ENCODE measurements at places on chromosomes 4 and X.
A peak's percentile ranks its signal among the peaks of the same experiment; 100 is the strongest.

GRCh38 chr4:102444752-102445151 lies 56.4 kb upstream of the NFKB1 start:
- DNase-seq = no peak

DNA sequence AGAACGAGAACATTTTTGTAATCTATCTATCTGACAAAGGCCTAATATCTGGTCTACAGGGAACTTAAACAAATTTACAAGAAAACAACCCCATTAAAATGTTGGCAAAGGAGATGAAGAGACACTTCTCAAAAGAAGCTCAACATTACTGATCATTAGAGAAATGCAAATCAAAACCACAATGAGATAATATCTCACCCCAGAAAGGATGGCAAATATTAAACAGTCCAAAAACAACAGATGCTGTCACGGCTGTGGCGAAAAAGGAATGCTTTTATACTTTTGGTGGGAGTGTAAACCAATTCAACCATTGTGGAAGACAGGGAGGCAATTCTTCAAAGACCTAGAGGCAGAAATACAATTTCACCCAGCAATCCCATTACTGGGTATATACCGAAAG lies 2284.8 kb downstream of the ARAP2 start:
- no peak for DNase-seq

DNA sequence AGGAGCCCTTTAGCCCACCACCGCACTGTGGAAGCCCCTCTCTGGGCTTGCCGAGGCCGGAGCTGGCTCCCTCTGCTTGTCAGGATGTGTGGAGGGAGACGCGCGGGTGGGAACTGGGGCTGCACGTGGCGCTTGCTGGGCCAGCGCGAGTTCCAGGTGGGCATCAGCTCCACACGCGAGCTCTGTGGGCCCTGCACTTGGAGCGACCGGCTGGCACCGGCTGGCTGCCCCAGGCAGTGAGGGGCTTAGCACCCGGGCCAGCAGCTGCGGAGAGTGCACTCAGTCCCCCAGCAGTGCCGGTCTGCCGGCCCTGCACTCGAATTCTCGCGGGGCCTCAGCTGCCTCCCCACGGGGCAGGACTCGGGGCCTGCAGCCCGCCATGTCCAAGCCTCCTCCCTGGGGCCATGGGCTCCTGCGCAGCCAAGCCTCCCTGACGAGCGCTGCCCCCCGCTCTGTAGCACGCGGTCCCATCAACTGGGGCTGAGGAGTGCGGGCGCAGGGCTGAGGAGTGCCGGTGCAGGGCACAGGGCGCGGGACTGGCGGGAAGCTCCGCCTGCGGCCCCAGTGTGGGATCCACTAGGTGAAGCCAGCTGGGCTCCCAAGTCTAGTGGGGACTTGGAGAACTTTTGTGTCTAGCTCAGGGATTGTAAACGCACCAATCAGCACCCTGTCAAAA lies 93.6 kb downstream of the DTHD1 start:
- no peak for DNase-seq

GRCh38 chrX:133921764-133922389 lies 63.5 kb downstream of the GPC3 start:
- DNase-seq = peak; percentile 78

DNA sequence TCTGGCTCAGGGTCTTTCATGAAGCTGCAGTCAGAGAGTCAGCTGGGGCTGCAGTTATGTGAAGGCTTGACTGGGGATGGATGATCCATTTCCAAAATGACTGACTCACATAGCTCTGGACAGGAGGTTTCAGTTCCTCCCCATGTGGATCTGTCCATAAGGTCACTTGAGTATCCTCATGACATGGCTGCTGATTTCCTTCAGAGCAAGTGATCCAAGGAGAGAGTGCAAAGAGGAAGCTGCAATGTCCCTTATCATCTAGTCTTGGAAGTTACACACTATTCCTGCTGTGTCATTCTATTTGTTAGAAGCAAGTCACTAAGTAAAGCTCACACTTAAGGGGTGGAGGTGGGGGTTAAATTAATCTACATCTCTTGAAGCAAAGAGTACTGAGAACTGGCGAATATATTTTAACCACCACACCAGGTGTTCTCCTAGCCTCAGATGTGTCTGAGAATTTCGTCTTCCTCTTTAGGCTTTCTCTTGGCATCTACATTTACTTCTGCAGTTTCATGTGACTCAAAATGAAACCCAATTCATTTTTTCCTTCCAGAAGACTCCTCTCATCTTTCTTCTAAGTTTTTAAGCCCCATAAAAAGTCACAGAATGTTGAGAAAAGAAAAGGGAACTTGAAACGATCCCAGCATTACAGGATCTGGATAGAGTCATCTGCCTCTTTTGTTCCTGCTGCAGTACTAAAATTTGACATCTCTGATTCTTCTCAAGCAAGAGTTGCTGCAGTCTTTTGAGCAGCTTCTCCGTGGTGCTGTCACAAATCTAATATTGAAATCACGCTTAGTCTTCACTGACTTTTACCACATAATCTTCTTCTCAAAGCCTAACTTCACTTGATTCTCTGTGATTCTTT lies 3.8 kb upstream of the GRPR start:
- DNase-seq = no peak

DNA sequence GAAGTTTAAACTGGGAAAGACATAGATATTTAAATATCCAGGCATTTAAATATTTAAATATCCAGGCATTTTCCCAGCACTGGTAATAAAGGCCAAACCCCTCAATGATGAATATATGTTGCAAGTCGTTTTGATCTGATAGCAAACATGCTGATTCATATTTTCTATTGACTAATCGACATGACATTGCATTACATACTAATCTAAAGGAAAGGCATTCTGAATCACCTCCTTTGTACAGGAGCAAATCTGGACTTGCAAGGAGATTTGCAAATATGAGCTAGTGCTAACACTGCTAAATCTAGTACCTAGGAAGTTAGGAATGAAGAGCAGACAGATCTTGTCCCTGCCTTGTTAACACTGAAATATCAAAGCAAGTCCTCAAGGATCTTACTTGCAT lies 207.3 kb downstream of the SLC7A11 start:
- DNase-seq = no peak

DNA sequence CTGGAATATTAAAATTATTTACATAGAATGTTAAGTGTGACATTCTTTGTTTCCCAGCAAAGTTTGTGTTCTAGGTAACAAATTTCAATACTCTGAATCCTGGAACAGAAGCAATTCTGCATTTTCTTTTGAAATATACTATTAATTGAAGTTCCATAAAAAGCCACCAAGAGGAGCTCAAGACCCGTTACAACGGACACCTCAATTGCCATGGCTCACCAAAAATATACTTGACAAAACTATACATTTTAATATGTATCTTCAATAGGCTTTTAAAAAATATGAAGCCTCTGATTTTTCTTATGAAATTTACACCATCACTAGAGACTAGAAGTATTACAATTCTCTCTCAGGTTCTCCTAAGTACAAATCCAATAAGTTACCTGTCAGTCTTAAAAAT lies 111.4 kb downstream of the NYX start:
- no peak for DNase-seq

DNA sequence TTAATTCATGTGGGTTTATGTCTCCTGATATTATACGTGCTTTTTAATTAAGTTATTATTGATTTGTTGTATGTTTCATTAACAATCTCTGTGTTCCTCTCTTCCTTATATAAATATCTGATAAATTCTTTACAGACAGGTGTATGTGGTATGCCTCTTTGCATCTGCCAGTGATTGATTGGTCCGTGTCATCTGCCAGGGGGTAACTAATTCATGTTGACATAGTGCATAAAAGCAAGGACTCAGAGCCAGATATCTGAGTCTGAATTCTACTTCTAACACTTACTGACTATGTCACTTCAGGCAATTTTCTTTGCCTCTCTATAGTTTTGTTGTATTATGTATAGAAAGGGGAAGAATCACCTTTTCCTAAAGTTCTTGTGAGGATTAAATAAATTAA lies 5.2 kb upstream of the AMBN start:
- no peak for DNase-seq

DNA sequence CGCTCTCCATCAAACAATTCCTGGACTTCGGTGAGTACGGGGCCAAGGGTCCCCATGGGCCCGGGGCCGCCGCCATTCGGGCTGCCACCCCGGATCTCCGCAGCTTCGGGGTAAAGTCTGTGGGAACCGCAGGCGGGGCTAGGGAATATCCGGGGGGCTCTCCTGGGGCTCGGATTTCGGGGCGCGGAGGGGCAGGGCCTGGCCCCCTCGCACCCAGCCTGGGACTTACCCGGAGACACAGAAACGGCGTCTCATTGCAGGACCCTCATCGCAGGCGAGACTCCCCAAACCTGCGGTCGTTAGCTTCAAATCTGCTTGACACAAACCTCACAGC lies 413 bp downstream of the PDK3 start:
- no peak for DNase-seq

DNA sequence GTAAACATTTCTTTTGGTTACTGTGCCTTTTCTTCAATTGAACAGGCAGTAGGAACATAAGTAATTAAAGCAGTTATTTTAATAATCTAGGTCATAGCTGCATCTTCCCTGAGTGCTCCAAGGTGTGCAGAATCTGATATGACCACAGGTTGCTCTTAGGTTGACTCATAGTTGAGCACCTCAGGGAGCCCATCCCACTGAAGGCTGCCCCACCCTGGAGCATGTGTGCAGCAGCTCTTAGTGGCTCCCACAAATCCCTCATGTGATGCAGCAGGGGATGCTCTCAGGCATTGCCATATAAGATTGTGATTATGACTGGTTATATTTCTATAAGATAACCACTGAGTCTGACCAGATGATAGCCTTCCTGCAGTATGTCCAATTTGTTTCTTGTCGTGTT lies 72.3 kb downstream of the ZNF518B start:
- no peak for DNase-seq

DNA sequence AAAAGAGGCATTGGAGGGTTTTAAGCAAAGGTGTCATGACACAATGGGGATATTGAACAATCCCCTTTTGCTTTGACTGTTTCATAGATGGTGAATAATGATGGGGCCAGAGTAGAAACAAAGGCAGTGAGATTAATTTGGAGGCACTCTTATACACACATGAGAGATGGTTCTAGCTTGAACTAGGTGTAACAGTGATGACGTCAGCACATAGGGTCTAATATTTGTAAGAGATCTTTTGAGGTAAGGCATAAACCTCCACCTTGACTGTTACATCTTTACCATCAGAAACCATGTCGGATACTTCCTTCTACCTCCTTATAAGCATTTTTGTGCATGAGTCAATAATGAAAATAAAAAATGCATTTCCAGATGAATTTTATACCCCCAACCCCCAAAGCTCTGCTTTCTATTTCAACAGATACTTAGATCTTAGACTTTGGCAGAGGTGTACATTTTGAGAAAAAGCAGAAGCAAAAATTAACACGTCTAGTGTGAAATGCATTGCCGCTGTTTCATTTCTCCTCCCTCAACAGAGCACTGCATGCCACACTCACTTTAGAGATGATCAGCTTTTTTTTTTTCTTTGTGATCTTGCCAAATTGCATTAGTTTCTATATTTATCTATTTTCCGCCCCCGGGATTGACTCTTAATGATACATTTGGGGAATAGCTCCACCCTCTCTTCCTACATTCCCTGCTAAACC lies 87.2 kb downstream of the HS3ST1 start:
- no peak for DNase-seq

GRCh38 chr4:54449999-54450398 lies 207.8 kb upstream of the KIT start:
- DNase-seq = no peak

DNA sequence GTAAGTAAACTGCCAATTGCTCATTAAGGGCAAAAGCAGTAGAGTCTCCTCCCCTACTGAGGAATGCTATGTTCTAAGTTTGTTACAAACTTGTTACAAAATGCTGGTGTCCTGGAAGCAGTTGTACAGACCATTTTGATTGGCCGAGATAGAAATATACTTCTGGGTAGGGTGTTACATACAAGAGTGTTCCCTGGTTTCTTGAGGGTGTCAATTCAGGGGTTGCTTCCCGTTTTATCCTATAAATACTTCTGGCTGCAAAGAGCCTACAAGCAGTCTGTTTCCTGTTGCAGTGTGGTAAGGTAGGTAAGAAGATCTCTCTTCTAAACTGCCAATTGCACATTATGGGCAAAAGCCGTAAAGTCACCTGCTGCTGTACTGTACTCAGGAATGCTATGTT lies 5.7 kb downstream of the TRPC5OS start:
- no peak for DNase-seq

GRCh38 chrX:44705817-44706551 lies 137.8 kb upstream of the DUSP21 start:
- DNase-seq = no peak

GRCh38 chr4:70714079-70714887 lies 7.5 kb upstream of the RUFY3 start:
- no peak for DNase-seq

- no peak for DNase-seq
Measured at GRCh38 chrX:68421636-68422035, 11.7 kb downstream of the OPHN1 start.

- peak; percentile 79 for DNase-seq
Measured at GRCh38 chrX:37846934-37847732, at the start of gene DYNLT3. DYNLT3 (minus strand) TSS chrX:37847571; CDS start chrX:37847510, 61 bp downstream.

GRCh38 chr4:25002681-25003080 lies 28.1 kb downstream of the LGI2 start:
- no peak for DNase-seq

DNA sequence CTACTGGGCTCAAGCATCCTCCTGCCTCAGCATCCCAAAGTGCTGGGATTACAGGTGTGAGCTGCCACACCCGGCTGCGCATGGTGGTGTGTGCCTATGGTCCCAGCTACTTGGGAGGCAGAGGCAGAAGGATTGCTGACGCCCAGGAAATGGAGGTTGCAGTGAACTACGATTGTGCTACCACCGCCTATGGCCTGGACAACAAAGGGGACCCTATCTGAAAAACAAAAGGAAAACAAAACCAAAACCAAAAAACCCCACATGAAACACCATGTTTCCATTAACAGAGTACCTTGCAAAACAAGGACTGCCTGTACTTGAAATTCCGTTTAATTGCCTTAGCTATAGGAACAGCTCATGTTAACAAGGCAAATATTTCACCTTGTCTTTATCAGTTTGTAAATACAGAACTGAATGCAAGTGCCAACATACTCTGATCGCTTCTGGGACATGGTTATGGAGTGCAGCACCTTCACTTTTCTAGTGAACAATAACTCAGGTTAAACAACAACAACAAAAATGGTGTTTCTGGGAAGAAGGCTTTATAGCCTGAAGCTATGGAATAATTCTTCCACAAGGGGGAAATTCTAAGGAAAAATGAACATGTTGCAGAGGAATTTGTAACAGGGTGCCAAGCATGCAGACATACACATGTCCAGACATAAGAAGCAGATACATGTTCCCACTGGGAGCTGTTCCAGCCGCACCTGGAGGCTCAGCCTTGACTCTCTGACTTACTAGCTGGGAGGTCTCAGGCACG lies 73.2 kb upstream of the STS start:
- no peak for DNase-seq
